ENCODE measurements at places on chromosomes 4 and X.
A peak's percentile ranks its signal among the peaks of the same experiment; 100 is the strongest.

DNA sequence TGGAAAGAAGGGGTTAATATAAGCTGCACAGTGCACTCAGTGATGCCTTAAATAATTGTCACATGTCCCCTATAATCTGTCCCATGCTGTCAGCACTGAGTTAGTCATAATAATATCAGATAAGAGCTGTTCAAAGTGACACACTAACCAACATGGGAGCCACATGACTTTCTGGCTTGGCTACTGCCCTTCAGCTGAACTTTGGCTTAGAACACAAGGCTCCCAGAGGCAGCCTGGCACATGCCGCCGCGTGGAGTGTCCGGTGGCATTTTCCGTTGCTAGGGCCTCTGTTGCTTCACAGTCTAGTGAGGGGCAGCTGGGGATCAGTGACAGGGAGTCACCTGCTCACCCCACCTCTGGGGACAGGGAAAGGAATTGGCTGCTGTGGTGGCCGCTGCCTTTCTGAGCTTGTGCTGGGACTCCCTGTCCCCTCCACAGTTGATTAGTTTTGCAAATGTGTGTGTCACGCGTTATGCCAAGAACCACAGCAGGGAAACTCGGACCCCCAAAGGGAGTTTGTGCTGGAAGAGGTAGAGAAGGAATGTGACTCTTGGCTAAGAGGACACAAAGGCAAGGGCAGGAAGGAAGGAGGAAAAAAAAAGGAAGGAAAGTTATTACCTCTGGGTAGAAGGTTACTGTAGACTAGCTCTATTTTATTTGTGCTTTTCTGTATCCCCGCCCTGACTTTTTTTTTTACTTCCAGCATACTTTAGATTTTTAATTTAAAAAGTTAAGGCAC is 41.1 kb upstream of the PPARGC1A start:
- DNase-seq, result no peak

DNA sequence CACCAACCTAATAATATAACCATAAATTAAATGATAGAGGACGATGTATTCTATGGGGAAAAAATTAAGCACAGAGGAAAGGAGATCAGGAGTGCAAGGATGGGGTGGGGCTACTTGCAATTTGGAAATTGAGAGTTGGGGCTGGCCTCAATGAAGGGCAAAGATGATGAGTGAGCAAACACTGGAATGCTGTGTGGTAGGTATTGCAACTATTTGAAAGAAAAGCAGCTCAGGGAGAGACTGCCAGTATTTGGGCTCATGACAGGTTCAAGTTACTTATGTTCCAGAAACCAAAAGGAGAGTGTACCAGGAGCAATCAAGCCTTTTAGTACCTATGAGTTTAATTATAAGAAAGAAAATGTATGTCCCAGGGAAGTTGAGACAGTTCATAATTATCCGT is 47.4 kb downstream of the ASIC5 start:
- no peak for DNase-seq

- no peak for DNase-seq
These were observed 1687.5 kb downstream of the STIM2 start for GRCh38 chr4:28548136-28548535.

- no peak for DNase-seq
These were observed 19.7 kb upstream of the ACSL1 start for GRCh38 chr4:184845367-184846021.

DNA sequence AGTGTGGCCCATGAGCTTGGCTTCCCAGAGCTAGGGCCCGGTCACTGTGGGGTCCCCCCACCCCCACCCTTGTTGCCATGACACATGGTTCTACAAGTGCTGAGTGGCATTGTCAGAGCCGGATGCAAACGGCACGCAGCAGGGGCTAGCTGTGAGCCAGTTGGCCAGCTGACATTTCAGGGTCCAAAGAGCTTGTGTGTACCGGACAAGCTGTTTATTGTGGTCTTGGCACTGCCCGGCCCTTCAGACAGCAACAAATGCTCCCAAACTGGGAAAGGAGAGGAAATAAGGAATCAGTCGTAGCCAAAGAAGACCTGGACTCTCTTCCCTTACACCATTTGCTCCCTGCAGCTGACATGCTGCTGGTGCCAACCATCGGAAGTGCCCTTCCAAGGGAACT is 36.8 kb downstream of the TSC22D3 start:
- DNase-seq, result no peak

- no peak for DNase-seq
These were observed 77.3 kb downstream of the FHDC1 start for GRCh38 chr4:153013202-153013977.

GRCh38 chr4:147533331-147533730 is 52.4 kb downstream of the EDNRA start:
- no peak for DNase-seq

DNA sequence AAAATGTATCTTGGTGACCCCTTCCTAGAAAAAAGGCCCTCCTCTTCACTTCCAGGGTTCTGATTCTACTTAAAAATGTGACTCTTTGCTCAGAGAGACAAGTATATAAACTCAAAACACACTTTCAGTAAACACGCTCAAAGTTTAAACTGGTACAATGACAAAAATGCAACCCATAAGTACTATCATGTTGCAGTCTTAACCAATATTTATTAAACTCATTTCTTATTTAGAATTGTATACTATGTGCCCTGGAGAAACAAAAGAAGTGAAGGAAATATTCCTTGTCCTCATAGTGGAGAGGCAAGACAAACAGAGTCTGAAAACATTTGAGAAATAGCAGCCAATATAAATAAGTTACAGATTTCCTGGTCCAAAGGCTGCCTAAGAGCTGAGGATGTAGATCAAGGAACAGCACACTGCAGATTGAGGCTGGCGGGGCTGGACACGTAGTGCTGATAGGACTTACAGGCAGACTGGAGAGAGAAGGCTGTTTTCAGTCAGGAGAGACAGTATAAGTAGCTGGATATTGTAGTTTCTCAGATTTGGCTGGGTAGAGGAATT is 39.1 kb upstream of the ANXA3 start:
- DNase-seq, result no peak

- DNase-seq, result no peak
These were observed 166.6 kb upstream of the DKK2 start for GRCh38 chr4:107202744-107203143.

DNA sequence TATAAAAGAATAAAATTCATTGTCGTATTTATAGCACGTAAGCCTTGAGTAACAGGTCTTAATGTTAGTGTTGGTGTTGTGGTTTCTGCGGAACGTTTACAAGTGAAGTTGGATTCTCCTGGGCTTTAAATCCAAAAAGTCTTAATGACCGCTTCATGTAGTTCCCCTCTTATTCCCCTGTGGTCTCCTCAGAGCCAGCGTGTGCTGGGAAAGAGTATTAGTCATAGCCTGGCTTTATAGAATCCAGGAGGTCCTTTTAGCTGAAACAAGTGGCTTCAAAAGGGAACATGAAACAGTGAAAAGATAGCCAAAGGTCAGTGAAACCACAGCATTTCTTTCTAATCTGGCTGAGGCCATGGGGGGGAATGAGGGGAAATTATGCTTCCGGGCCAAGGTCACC is 79.1 kb downstream of the CLCN4 start:
- DNase-seq, result no peak

- DNase-seq, result no peak
These were observed 82.2 kb downstream of the CC2D2A start for GRCh38 chr4:15551740-15552446.

GRCh38 chr4:7933651-7934510 is 5.8 kb downstream of the AFAP1 start:
- no peak for DNase-seq

DNA sequence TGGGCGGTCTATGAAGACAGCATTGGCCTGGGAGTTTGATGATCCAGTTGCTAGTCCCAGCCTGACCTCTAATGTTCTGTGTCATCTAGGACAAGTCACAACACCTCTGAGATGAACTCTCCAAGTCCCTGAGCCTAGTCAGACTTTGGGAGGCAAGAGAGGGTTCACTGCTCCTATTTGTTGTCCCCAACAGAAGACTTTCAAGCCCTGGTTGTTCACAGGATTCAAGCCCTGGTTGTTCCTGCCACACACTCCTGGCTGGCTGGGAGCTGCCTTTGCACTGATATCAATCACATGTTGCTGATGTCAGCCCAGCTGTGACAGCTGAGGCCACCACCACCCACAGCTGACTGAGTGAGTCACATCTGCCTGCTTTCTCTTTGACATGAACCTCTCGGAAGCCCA is 253.2 kb upstream of the RASGEF1B start:
- DNase-seq, result peak; percentile 10

- DNase-seq, result no peak
These were observed 82.8 kb downstream of the PDGFC start for GRCh38 chr4:156888762-156889161.

DNA sequence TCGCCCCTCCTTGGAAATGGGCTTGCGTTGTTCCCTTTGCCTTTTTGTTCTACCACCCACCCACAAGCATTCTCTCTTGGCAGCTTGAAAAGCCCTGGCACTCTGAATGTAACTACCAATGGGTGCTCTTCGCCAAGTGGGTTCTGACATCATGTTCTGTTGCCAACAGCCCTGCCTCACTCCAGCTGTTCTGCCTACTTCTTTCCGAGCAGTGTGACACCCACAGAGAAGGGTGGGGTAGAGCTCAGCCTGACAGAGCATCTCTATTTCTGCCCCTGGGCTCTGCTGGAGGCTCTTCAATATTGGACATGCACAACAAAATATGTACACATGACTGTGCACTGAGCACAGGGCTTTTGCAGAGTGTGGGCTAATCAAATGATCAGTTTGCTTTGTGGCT is 15.6 kb upstream of the EXOSC9 start:
- DNase-seq, result no peak

DNA sequence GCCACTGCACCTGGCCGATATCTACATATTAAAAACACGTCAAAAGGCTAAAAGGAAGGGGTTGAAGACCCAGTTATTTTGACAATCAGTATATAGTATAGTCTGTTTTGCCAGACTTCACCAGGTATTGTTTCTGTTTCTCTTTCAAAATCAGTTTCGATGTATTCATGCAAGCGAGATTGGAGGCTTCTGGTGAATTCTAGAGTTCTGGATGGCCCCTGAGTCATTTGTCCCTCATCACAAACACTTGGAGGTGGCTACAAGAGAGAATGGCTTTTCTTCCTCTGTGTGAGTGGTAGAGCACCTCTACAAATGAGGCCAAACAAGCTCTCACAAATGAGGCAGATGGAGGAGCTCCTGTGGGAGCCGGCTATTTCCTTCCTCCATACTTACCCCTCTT is 68.6 kb upstream of the ADGRG2 start:
- DNase-seq, result no peak

GRCh38 chr4:146401274-146401673 is 120.5 kb downstream of the SLC10A7 start:
- DNase-seq, result no peak

DNA sequence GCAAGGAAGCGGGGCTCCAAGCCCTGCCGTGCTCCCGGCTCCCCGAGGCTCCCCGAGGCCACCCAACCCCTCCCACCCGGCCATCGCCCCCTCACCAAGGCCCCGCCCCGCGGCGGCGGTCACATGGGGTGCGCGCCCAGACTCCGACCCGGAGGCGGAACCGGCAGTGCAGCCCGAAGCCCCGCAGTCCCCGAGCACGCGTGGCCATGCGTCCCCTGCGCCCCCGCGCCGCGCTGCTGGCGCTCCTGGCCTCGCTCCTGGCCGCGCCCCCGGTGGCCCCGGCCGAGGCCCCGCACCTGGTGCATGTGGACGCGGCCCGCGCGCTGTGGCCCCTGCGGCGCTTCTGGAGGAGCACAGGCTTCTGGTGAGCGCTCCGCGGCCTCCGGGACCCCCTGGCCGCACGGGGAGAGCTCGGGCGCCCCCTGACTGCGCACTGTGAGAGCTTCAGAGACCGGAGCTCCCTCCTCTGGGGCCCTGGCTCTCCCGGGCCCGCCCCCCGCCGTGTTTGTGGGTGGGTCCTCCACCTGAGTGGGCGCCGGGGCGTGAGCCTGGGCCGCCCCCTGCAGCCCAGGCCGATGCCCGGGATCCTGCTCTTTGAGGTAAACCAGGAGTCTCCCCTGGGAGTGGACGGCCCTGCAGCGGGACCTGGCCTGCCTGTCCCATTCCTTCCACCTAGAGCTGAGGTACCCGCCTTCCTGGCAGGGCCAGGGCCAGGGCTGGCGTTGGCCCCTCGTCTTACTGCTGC is at the start of gene IDUA:
IDUA (plus strand) TSS at position 166 of the 745 bp plus-strand sequence; CDS start at position 207, 41 bp downstream.
- no peak for DNase-seq

DNA sequence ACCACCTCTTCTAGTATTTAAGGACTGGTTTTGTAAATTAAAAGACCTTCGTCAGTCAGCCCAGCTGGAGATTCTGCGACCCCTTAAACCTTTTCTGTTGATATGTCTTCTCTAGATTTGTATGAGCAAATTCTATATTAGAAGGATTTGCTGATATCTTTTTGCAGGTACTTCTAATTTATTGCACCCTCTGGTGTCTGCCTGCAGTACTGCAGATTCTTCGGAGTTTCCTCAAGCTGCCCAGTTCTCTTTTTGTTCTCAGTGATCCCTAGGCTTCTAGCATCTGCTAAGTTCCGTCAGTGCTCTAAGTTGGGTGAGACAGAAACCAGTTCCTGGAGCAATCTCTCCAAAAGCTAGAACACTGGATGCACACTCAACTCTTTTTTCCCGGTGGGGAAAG is 545.2 kb downstream of the C4orf33 start:
- DNase-seq, result no peak

DNA sequence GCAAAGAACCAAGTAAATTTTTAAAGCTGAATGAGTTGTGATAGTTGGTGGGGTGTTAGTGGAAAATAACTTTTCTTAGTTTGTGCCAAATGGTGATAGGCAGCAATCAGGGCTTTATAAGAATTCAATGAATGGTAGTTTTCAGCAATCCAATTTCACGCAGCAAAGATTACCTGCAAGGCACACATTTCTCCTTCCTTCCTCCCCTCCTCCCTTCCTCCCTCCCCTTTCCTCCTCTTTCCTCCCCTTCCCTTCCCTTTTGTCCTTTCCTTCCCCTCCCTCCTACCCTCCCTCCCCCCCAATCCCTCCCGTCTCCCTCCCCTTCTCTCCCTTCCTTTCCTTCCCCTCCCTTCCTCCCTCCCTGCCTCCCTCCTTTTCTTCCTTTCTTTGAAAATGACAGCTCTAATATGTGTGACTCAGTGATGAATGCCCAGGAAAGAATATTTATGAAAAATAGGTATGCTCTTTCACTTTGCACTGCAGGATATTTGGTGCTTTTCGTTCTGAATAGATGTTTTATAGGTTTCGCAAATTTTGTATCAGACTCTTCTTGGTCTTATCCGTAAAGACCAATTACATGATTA is 168.1 kb downstream of the BMPR1B start:
- no peak for DNase-seq

DNA sequence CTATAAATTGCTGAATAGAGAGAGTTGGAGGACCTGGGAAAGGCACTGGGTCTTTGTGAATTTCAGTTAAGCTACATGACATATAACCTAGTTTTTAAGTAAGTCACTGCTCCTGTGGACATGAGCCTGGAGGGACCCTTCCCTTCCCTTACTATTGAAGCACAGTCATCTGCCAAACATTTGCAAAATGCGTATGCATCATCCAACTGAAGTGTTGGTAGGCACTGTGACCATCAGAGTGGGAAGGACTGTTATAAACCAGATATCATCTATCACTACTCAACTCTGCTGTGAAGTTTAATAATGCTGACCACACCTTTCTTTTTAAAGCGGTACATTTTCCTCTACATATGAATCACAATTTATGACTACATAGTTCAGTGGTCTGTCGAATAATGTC is 5.2 kb downstream of the GABRA3 start:
- no peak for DNase-seq

GRCh38 chrX:12269484-12269883 is 131.2 kb downstream of the FRMPD4 start:
- no peak for DNase-seq
